Stimulated activated CD4-positive, alpha-beta T cell treated with anti-CD3 and anti-CD28 coated beads, Interleukin-15, amount 100 ng/mL, for 1 hour (primary cell): ENCODE measurements at places on chromosomes 2 and 18.

GRCh38 chr18:54805571-54806334 is 22.5 kb upstream of the RAB27B start:
- DNase-seq: no peak

DNA sequence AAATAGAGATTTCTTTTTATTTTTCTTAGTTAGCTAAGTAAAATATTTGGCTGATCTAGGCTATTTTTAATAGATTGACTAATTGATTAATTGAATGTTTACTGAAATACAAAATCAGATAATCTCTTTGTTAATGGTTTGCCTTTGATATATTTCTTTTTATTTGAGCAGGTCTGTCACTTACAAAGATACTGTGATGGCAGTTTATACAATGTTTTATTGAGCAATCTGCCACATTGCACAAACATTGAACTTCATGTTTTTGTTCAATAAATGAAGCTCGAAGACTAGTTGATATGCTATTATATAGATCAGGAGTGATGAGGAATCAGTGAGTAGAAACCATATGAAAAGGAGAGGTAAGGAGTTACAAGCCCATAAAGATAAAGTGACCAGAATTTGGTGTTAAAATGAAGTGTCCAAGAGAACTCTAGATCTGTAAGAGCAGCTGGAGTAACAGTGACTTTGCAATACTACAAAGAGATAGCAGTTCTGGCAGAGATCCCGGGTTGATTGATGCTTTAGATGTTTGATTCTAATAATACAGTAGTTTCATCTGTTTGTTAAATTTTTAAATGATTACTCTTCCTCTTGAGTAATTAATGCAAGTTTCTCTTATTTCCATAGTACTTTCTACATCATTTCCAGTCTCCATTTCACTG is 574.2 kb downstream of the CCDC85A start:
- DNase-seq: no peak

GRCh38 chr2:128313091-128313836 is 5.4 kb downstream of the HS6ST1 start:
- DNase-seq: peak; percentile 2

- DNase-seq: no peak
Observed at GRCh38 chr2:37506407-37507050, 162.1 kb downstream of the QPCT start.

DNA sequence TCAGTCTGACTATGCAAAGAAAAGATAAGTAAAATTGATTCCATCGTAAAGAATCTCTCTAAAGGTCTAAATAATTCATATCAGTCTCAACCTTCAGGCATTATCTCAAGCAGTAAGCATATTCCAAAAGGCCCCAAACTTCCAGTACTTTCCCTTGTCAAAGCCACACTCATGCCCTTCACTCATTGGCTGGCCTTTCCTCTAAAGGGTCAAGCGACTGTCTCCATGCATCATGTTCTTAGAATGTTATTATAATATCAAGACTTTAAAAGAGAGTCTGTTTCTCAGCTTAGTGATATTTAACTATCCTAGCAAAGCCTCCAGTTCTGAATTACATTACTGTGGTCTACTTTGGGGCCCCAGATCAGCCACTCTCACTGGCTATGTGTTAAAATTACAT is 271.3 kb downstream of the MREG start:
- no peak for DNase-seq
